ENCODE measurements at places on chromosomes 7 and 10.

DNA sequence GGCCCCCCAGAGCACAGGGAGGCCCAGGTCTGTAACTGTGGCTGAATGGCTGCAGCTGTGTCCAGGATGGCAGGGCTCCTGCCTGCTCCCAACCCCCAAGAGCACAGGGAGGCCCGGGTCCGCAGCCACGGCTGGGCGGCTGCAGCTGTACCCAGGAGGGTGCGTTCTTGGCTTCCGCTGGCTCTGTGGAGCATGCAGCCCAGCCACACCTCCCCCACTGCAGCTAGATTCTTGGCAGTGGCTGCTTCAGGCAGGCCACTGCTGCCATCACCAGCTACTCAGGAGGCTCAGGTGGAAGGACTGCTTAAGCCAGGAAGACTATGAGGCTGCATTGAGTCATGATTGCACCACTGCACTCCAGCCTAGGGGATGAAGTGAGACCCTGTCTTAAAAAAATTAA is 27.9 kb downstream of the C7orf25 start:
- DNase-seq = no peak

- DNase-seq = no peak
Measured at GRCh38 chr10:22831586-22831985, 96.3 kb upstream of the ARMC3 start.

GRCh38 chr7:158309868-158310763 is 277.5 kb downstream of the PTPRN2 start:
- no peak for DNase-seq

GRCh38 chr10:44963772-44964633 is 4.4 kb downstream of the RASSF4 start:
- no peak for DNase-seq

- DNase-seq = no peak
Measured at GRCh38 chr7:132646052-132646451, 69.8 kb upstream of the PLXNA4 start.

GRCh38 chr10:3756360-3756740 is 28.7 kb downstream of the KLF6 start:
- no peak for DNase-seq

- no peak for DNase-seq
Measured at GRCh38 chr7:6536262-6537260, 14.7 kb downstream of the GRID2IP start.

GRCh38 chr10:78875932-78876331 is 192.8 kb upstream of the ZMIZ1 start:
- no peak for DNase-seq

- DNase-seq = no peak
Measured at GRCh38 chr10:89992575-89992974, 291.2 kb downstream of the KIF20B start.

DNA sequence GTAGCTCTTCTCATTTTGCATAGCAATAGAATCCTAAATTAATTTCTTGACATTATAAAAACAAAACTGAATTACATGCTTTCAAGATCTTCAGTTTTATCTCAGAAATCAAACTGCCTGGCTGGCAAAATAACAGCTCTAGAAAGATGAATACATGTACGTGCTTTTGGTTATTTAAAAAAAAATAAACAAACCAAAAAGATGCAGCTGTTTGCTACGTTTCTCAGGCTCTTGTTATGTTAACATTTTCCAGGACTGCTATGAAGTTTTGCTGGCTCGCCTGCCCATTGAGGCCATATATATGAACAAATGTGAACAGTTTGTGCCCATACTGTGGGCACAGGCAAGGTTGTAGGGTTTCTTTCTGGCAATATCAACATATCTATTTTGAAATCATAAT is 86.6 kb downstream of the ODAD2 start:
- no peak for DNase-seq

DNA sequence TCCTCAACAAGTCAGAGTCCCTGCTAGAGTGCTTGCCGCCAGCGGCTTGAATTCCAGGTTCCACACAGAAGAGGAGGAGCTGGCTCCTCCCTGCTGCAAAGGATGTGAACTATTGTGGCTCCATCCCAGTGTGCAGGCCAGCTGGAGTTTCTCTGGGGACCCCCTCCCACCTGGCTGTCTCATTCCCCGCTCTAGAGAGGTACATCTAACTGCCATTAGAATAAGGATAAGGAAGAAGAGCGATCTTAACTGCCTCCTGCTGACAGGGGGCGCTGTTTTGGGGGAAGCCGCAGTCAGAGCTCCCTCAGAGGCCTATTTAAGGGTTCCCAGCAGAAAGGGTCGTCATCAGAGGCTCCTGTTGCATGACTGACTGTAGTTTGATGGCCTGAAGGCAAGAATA is 40.8 kb upstream of the HECW1 start:
- no peak for DNase-seq

DNA sequence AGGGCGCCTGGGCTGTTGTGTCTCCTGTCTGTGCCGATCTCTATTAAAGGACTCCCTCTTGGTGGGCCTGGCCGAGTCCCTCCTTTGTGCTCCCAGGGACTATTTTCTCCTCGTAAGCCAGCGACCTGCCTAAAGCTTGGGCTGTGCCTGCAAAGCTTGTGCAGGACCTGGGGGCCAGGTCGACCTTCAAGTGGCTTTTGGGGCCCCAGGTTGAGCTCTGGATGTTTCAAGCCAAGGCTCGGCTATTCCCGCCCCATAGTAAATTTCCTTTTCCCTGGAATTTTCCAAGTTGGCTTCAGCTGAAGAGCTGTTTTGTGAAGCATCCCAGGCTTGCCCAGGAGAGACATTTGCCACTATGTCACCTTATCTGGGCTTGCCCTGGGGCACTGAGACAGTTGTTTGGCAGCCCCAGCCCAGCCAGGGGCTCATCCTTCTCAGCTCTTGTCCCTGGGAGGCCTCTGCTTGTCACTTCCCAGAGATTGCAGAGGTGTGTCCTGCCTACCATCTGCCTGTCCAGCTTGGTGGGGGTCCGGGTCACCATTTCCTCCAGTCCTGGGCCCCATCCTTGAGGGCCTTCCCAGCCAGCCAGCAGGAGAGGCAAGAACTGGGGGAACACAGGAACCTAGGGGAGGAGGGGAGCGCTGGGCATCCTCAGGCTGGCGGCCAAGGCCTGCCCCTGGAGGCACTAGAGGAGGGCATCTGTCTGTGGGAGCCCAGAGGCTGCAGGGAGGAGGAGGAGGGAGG is 20.2 kb downstream of the ZMIZ2 start:
- no peak for DNase-seq

- DNase-seq = peak; percentile 18
Measured at GRCh38 chr10:58531084-58531695, 18.5 kb downstream of the BICC1 start.

GRCh38 chr10:34612446-34612845 is 202.7 kb downstream of the PARD3 start:
- DNase-seq = no peak

DNA sequence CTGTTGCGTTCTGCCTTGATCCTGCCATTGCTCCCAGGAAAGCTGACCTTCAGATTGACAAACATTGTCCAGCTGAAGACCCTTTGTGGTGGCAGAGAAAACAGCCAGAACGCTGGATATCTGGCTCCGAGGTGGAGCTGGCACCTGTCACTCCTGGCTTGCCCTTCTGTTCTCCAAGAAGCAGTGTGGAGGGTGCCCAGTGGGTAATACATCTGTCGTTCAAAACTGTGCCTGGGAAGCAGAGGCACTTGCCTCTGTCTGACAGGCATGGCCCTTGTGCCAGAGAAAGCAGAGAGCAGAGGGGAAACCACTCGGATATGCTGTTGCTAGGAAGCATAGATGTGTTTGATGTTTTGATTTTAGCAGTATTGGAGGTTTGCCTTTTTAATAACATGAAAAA is 231.4 kb downstream of the BMPER start:
- DNase-seq = no peak

DNA sequence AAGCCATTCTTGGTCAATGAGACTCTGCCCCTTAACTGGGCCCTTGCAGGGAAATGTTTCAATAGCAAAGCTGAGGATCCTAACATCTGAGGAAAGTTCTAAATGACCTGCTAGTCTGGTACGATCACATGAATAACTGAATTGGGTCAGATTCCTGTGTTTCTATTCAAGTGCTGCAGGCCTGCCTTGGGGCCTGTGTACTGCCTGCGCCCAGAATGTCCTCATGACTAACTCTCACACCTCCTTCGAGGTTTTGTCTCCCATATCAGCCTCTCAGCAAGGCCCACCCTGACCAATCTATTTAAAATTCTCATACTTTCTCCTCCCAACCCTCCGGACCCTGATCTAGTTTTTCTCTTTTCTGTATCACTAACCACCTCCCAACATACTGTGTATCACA is 4.4 kb downstream of the JAZF1 start:
- no peak for DNase-seq

DNA sequence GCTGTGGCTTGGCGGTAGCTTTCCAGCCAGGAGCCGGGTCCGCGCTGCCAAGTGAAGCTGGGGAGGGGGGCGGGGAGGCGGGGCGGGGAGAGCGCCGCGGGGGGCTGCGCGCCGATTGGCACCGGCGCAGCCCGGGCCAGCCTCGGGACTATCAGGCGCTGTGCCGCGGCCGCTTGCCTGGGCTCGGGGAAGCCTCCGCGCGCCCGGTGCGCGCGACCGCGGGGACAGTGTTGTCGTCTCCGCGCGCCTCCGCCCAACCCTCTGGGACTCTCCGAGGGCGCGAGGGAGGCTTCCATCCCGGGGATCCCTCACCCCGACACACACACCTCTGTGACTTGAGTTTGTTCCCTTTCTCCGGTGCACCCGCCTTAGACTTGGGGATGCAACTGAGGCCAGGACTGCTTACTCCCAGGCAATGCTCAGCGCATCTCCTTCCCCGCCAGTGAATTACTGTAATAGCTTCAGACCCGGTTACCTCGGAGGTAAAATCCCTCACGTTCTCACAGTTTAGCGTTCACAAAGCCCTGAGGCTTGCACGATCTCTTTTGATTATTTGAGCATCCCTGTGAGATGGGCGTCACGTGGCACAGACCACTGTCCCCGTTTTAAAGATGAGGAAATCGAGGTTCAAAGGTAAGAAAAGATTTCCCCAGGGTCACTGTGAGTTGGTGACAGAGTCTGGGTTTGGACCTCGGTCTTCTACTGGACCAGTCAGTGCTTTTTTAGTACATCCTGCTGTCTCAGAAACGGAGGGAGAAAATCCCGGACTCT is at the start of gene NKX1-2:
Gene NKX1-2, minus strand, starts transcription at position 24 of the 771 bp plus-strand sequence. CDS start 92 bp downstream, outside the sequence.
- no peak for DNase-seq

- DNase-seq = peak; percentile 20
Measured at GRCh38 chr7:94436018-94436604, 41.4 kb downstream of the COL1A2 start.

GRCh38 chr10:116490028-116490662 is 55.6 kb upstream of the PNLIP start:
- no peak for DNase-seq

- DNase-seq = no peak
Measured at GRCh38 chr7:22183522-22184280, 173.3 kb downstream of the RAPGEF5 start.

- DNase-seq = no peak
Measured at GRCh38 chr10:47256751-47257336, 43.2 kb upstream of the GDF10 start.

DNA sequence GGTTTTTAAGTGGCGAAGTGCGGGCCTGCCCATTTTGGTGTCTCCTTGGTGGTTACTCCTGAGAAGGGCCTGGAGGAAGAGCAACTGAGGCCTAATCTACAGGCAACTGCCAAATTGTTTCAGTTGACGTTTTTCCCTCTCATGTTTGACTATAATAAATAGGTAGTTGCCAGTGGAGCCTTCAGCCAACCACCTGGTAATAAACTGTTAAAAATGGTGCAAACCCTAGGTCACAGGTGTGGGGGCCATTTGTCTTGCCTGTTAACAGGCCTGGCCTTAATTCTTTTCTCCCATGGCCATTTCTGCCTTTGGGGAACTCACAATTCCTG is 3.7 kb downstream of the IKZF1 start:
- DNase-seq = no peak

DNA sequence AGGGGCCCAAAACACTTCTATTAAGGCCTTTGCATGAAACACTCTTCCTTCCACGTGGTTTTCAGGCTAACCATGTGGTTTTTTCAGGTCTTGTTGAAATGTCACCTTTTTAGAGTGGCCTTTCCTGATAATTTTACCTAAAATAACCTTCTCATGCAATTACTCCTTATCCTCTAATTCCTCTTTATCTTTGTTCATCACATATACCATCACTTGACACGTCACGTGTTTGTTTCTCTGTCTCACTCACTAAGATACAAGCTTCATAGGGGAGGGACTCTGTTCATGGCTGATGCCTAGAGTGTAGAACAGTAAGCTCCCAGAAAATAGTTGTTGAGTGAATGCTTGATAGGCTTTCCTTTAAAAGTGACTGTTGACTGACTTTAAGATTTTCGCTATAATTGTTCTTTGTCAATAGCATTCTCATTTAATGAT is 63.7 kb downstream of the ST7 start:
- no peak for DNase-seq

DNA sequence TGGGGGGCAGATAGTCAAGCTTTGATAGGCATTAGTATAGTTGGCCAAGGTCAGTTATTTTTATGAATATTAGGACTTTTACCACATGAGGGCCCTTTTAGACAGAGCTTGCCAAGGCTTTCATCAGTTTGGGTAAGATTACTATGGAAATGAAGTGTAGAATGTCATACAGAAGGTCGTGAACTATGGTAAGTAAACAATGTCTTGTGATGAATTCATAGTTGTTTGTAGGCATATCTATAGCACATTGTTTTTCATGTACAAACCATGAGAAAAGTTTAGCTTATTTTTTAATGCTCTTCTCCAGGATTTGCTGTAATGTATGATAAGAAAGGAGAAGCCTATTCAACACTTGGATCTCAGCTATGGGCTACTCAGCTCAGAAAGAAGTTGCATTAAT is 4.3 kb downstream of the OR2A2 start:
- no peak for DNase-seq

DNA sequence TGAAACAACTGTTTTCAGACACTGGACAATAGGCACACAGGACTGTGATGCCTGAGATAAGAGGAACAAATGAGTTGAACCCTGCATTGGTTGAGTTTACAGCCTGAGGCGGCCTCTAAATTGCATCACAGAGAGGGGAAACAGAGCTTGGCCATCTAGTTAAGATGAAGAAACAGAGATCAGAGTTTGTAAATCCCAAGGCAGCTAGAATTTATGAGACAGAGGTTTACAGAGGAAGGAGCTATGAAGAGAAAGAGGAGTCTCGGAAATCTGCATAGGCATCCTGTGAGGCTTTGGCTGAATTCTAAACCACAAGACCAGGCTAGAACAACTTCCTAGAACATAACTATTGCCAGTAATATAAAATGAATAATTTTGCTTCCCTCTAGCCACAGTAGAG is 41.0 kb upstream of the OIT3 start:
- DNase-seq = no peak

Measured in stimulated activated CD4-positive, alpha-beta T cell treated with anti-CD3 and anti-CD28 coated beads, Interleukin-1b, Interleukin-23, amount 100 ng/mL, for 1 hour (primary cell).